NCI-H510A (cell line): ENCODE measurements at places on chromosomes 7 and 10.

GRCh38 chr10:104328896-104329710 is 9.2 kb downstream of the ITPRIP start:
- no peak for DNase-seq

DNA sequence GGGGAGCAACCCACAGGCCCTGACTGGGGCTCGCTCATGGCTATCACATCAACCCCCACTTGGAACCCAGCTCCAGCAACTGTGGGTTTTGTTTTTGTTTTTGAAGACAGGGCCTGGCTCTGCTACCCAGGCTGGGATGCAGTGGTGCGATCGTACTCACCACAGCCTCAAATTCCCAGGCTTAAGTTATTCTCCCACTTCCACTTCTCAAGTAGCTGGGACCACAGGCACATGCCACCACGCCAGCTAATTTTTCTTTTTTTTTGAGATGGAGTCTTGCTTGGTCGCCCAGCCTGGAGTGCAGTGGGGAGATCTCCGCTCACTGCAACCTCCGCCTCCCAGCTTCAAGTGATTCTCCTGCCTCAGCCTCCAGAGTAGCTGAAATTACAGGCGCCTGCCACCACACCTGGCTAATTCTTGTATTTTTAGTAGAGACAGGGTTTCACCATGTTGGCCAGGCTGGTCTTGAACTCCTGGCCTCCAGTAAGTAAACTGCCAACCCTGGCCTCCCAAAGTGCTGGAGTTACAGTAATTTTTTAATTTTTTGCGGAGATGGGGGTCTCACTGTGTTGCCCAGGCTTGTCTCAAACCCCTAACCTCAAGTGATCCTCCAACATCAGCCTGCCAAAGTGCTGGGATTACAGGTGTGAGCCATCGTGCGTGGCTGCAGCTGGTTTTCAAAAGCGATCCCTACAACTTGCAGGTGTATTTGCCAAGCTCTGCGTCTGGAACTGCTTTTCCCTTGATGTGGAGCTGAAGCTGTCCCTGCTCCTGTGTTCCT is 228.7 kb downstream of the SKIDA1 start:
- DNase-seq = no peak

- DNase-seq = no peak
These were observed 357.4 kb downstream of the PLXNA4 start for GRCh38 chr7:132218876-132219275.

GRCh38 chr7:20374399-20374798 is 43.7 kb downstream of the ITGB8 start:
- no peak for DNase-seq

GRCh38 chr7:116166156-116166555 is 44.2 kb upstream of the TES start:
- no peak for DNase-seq

DNA sequence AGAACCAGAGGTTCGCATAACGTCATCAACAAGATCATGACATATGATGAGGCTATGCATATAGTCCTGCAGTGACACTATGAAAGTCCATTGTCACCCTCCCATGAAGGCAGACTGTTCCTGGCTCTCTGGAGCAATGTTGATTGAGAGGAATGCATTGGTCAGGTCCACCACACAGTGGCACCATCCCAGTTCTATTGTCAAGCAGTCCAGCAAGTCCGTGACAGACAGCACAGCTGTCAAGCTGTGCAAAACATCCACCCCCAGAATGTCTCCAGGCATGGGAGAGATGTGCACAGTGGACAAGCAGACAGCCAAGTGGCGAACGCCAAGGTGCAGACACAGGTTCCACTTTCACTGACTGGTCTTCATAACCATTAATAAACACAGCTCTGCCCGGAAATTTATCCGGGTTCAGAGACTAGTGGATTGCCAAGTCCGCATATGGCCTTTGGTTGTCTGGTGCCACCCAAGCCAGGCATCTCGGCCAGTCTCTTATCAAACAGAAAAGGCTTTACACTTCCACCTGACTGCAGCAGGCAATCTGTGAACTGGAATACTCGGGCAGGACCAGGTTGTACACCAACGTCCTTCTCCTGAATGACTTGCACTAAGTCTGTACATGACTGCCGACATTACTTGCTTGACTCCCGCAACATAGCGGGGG is 7.2 kb downstream of the RNF133 start:
- DNase-seq = no peak

DNA sequence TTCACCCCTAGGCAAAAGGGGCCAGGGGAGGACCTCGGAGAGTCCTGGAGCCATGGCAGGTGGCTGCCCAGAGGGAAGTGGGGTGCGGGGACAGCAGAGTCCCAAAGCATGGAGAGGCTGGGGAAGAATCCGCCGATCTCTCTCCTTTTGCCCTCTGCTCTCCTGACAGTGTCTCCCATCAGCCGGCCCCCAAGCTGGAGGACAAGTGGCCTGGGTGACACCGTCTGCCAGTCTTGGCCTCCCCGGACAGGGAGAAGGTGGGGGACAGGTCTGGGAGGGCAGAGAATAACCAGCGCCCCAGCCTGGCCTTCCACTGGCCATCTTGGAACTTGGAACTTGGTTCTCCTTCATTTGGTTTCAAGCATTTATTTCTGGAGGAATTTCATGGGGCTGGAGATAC is 77.9 kb downstream of the CAMK1D start:
- DNase-seq = no peak

DNA sequence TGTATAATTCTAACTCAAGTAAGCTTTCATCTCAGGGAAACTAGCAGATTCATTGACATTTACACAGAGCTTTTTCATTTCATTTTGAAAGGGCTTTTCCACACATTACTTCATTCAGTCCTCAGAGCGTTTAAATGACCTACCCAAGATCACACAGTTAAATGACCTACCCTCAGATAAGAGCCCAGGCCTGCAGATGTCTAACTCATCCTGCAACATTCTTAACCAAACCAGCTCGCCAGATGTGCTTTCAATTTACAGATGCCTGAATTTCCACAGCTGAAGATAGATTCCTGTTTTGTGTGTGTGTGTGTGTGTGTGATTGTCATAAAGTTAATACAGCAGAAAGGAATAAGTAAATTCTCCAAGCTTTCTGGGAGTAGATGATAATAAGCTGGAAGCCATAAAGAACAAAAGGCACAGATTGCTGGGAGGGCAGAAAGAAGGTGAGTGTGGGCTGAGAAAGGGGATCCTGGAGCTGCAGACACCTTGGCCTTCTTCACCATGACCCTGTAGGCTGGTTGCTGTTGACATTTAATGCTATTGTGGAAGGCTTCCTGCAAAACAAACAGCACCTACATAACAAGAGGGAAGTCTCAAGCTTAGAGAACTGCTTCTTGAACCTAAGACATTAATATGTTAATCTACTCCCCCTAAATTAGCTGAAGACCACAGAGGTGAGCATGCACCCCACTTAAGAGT is 489.7 kb upstream of the CELF2 start:
- DNase-seq = no peak

DNA sequence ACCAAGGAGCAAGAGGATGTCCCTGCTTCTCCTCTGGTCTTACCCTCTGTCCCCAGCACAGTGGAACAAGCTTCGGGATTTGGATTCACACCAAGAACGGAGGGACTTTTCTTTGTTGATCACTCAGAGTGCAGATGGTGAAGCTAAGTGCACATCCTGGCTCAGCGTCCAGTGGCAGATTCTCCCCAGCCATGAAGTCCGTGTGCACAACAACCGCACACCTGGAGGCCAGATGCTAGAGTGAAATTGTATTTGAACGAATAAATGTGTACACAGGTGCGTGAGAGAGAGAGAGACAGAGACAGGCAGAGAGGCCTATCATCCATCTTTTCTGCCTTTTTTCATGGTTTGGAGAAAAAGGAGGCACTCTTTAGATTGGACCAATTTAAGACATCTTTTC is 31.5 kb downstream of the ASB13 start:
- peak; percentile 30 for DNase-seq
